ENCODE measurements at places on chromosomes 3 and 15. TPM values are rescaled to one million over a fixed set of nuclear protein-coding genes. Genes with fewer than 3 reads are reported as not detected.

Gene C2CD4A
- 1.2 TPM for total RNA-seq

Gene RNU5B-1
- not detected for total RNA-seq

Gene GOLGA8J
- not detected for total RNA-seq

Gene LYZL4
- total RNA-seq = not detected

Gene CD276
- total RNA-seq = 95.7 TPM

Gene CELSR3
- total RNA-seq = 0.65 TPM

Gene TMEM266
- under 0.01 TPM for total RNA-seq

Gene MYEF2
- total RNA-seq = 15.0 TPM

Gene ATP2B2
- total RNA-seq = not detected

Gene AGBL1
- total RNA-seq = under 0.01 TPM

Gene COL6A5
- not detected for total RNA-seq

Gene PLSCR4
- total RNA-seq = 176 TPM

Gene SYNPR
- total RNA-seq = not detected

Gene MKRN3
- total RNA-seq = under 0.01 TPM
